ENCODE measurements at places on chromosomes 7 and 10.
A peak's percentile ranks its signal among the peaks of the same experiment; 100 is the strongest.

GRCh38 chr7:42940985-42941847, 9.0 kb downstream of the MRPL32 start:
- DNase-seq: peak; percentile 42

DNA sequence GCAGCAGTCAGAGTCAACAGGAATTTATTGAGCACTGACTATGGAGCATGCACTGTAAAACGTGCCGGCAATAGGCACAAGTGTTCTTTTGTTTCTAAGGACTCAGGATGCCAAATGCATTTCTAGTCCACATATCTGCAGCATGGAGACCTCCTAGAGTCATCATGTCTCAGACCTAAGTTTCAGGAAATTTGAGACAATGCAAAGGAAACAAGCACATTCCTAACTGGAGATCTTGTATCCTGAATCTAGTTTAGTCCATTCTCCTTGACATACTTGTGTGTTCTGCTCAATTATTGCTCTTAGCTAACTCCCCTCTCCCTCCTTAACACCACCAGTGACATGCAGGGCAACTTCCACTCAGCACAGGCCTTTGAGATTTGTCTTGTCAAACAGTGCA, 173.2 kb downstream of the ZNF438 start:
- DNase-seq: no peak

DNA sequence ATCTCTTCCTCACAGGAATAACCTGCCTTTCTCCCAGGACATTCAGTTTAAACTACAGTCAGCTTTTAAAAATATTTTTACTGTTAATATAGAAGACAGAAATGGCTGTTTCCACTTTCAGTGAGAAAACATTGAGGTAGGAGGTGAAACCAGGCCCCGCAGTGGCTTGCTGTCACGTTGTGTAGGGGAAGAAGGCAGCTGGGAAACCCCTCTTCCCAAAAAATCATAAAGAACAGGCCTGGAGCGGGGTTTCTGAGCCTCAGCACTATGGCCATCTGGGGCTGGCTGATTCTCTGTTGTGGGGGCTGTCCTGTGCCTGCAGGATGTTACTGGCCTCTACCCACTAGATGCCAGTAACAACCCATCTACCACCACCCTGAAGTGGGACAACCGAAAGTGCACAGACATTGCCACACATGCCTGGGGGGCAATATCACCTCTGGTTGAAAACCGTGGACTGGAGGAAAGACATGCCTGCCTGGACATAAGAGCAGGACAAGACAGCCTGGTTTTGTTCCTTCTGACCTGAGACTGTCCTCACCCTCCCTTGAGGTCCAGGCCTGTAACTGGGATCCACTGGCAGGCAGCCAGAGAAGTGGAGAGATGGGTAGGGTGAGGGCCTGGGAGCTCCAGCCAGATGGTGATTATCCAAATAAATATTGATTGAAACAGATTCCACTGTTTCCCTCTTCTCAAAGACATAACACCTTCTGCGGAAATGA, 43.9 kb downstream of the KCNH2 start:
- no peak for DNase-seq

GRCh38 chr7:48049850-48050249, 14.5 kb downstream of the C7orf57 start:
- no peak for DNase-seq

DNA sequence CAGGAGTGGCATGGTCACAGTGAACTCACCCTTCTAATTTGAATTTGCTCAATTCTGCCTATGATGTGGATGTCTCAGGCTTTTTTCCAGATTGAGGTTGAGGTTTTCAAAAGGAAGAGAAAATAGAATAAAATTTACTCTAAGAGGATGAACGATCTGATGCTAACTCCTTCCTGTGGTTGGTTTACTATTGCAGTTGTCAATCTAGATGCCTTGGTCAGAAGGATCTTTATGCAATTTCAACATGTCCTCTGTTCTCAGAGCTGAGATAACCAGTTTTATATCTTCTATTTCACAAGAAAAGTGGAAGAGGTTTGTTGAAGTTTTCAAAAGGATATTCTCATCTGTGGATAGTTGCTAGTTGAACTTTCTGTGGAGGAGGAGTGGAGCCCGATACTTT, 150.7 kb upstream of the WDR11 start:
- no peak for DNase-seq

- no peak for DNase-seq
These were observed 43.6 kb upstream of the DPYSL4 start for GRCh38 chr10:132143162-132143561.

DNA sequence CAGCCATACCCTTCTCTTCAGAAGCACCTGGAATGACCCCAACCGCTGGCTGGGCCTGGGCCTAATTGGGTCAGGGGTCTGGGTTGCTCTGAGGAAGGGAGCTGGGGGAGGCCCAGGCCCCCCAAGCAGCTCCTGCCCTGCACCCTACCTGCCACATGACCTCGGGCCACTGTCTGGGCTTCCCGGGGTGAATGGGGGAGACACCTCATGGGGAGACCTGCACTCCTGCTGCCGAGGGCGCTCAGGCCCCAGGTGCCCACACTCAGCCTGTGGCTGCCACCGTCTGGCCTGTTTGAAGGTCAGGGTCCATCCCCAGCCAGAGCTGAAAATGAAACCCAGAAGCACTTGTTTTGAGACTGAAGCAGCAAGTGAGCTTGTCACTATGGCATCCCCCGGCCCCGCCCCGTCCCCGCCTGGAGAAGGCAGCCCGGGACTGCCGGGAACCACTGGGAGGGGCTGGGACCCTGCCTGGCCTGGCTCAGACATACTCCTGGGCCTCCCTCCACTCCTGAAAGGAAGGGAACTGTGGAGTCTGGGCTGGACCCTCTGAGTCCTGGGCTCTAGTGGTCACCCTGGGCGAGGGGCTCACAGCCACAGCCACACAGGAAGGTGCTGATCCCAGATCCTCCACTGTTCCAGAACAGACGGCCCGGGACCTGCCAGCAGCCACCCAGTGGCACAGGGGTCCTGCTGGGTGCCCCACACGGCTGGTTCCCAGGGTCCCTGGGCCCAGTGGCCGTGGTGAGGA, 7.4 kb upstream of the MICALL2 start:
- DNase-seq: no peak

DNA sequence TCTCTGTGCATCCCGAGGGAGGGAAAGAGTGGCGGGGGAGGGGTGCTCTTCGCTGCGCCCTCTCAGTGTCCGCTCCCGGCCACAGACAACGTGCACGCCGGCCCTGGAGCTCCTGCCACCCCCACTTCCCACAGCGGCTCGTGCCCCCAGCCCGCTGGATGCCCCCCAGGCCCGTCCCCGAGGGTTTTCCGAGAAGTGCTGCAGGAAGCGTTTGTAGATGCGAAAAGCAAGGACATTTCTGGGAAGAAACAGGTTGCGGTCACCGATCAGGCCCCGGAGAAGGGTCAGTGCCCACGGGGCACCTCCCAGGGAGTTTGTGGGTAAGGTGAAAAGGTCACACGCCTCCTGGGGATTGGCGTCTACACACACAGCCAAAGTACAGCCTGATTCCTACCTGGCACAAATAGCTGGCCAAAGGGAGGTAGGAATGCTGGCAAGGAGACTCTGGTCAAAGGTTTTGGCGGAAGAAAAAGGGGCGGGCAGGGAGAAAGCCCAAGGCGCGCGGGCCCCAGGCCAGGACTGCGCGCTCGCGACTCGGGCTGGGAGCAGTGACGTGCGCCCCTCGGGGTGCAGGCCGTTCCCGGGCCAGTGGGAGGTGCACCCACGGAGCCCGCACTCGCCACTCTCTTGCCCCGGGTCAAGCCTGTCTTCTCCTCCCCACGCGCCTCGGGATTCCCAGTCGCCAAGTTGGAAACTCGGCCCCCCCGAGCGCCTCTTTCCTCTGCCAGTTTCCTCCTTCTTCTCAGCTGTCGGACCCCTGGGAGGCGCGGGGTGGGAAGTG, 1.5 kb upstream of the NRP1 start:
- no peak for DNase-seq

GRCh38 chr10:125982260-125982948, 86.0 kb downstream of the FANK1 start:
- no peak for DNase-seq

DNA sequence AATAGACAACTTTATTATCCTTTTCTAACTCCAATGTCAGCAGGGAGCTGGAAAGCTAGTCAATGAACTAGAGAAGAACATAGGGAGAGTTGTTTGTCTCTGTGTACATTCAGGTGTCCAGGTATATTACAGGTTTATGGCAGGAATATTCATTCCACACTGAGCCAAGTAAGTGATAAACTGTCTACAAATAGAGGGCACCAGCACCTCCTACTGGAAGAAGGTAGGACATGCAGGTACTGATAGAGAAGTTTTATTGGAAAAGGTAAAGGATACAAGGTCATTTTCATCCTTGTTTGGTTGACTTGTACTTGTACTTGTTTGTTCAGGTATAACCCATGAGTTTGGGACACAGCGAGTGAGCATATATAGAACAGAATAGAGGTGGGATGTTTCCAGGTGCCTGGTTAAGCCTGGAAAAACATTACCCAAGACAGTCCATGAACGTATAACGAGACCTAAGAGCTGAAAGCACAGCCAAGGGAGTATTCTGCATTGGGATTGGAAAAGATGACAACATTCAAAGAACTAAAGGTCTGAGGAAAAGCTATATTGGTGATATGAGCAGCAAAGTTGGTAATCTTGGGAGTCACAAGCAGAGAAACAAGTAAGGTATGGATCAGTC, 61.4 kb upstream of the PPP1R3C start:
- DNase-seq: no peak

DNA sequence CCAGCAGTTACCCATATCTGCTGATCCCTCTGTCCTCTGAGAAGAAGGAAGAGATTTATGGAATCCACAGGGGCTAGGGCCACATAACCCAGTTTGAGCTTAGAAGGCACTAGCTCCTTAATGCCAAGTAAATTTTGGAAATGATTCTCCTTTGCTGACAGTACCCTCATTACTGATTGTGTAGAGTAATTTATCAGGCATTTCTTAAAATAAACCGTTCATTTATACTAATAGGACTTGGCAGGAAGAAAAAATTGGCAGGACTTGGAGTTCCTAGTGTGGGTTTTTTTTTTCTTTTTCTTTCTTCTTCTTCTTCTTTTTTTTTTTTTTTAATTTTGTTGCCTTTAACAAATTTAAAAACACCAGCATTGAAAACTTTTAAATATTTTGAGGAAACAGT, 645.7 kb downstream of the SUGCT start:
- DNase-seq: no peak

- DNase-seq: no peak
These were observed 11.2 kb downstream of the MIOS start for GRCh38 chr7:7577888-7578287.

- DNase-seq: no peak
These were observed 715.4 kb upstream of the NRP1 start for GRCh38 chr10:34049887-34050286.

GRCh38 chr7:137981668-137982067, 20.2 kb downstream of the CREB3L2 start:
- DNase-seq: no peak

GRCh38 chr10:22372917-22373316, 27.6 kb downstream of the SPAG6 start:
- no peak for DNase-seq

- no peak for DNase-seq
These were observed 7.5 kb downstream of the MET start for GRCh38 chr7:116679500-116679899.

GRCh38 chr7:136533732-136534131, 334.7 kb upstream of the CHRM2 start:
- DNase-seq: no peak

DNA sequence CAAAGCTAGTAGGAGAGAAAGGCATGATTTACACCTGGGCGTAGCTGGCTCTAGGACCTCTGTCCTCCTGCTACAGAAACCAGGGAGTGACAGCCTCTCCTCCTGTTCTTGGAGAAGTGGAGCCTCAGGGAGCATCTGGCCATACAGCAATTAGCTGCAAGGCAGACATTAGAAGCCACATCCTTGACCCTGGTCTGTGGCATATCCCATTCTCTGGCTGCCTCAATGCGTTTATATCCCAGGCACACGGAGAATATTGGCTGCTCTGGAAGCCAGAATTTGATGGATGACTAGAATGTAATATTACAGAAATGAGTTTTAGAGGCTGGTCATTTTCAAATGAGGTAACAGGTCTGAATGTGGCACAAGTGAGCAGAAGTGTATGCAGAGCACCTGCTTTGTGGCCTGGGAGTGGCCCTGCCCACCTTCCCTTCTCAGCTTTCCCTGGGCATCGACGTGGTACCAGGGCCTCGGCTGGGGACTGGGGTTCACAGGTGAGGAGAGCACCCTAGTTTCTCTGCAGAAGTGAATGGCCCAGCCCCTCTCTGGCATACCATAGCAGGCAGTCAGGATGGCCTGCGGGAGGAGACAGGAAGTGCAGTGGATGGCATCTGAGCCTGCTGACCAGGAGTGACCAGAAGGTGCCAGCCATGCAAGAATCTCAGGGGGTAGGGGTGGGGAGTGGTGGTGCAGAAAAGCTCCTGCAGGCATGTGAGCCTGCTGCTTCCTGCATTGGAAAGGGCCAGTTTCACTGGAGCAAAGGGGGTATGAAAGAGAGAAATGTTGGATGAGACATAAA, 367.2 kb upstream of the ZNF32 start:
- no peak for DNase-seq

GRCh38 chr10:60031664-60032063, 125.3 kb upstream of the CCDC6 start:
- no peak for DNase-seq

GRCh38 chr10:12228851-12229250, 32.9 kb downstream of the CDC123 start:
- no peak for DNase-seq

- DNase-seq: no peak
These were observed 15.1 kb downstream of the ADD3 start for GRCh38 chr10:110022716-110023504.

DNA sequence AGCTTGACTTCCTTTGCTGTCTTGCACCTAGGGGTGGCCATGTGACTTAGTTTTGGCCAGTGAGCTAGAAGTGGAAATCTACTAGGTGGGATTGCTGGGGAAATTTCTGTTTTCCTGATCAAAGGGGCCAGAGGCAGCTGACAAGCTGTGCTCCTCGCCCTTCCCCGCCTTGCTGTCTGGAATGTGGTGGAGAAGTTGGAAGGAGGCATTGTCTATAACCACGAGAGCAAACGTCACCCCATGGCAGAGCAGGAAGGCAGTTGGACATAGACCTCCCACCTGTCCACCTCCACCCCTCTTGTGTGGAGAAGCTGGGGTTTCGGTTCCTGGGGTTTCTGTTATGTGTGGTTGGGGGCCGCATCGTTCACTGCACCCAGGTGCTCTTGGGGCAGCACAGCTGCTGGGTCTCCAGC, 7.3 kb downstream of the SFRP5 start:
- DNase-seq: no peak

DNA sequence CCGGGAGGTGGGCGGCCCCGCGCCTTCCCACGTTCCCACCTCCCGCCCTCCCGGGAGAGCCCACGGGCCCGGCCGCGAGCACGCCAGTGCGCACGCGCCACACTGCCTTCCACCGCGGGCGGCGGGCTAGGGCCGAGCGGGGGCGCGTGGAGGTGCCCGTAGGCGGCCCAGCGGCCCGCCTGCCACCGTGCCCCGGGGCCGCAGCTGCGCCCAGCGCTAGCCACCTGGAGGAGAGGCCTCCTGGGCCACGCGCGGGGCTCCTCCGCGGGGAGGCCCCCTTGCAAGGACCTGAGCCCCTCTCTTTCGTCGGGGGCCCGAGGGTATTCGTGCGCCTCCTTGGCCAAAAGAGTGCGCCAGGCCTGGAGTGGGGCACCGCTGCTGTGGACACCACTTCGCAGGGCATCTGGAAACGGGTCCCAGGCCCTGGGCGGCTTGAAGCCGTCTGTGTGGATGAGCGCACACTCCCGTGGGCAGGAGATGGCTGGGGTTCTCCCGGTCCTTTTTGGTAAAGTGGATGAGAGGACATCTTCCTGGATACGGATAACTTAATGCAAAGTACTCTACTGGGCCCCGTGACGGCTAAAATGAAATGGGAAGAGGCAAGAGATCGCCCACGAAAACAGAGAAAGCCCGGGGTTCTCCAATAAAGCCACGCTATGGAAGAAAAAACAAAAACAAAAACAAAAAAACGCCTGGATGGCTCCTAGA, 9.0 kb upstream of the EBF3 start:
- no peak for DNase-seq

GRCh38 chr7:95808396-95808795, 36.0 kb downstream of the DYNC1I1 start:
- DNase-seq: no peak

Data from stimulated activated CD8-positive, alpha-beta memory T cell treated with anti-CD3 and anti-CD28 coated beads, Interleukin-15, amount 100 ng/mL, for 24 hours (primary cell).